Stimulated activated CD4-positive, alpha-beta T cell treated with anti-CD3 and anti-CD28 coated beads, Interleukin-1b, Interleukin-23, amount 100 ng/mL, for 4 hours (primary cell): ENCODE measurements at places on chromosomes 16 and 17.

- DNase-seq: no peak
These were observed 47.0 kb upstream of the MARCHF10 start for GRCh38 chr17:62855156-62855555.

DNA sequence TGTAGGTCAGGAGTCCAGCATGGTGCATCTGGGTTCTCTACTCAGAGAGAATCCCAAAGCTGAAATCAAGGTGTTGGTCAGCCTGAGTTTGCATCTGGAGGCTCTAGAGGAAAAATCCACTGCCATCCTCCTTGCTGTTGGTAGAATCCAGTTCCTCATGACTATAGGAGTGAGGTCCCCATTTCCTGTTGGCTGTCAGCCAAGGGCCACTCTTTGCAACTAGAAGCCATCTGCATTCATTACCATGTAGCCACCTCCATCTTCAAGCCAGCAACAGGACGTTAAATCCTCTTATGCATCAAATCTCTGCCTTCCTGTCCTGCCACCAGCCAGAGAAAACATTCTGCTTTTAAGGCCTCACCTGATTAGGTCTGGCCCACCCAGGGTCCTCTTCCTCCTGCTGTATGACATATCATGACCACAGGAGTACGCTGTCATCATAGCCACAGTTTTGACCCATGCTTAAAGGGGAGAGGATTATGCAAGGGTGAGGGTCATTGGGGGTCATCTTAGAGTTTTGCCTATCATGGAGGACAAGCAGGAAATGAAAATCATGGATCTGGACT is 40.5 kb downstream of the DNAH9 start:
- DNase-seq: no peak

- DNase-seq: no peak
These were observed 5.1 kb upstream of the PERCC1 start for GRCh38 chr16:1425616-1426370.

DNA sequence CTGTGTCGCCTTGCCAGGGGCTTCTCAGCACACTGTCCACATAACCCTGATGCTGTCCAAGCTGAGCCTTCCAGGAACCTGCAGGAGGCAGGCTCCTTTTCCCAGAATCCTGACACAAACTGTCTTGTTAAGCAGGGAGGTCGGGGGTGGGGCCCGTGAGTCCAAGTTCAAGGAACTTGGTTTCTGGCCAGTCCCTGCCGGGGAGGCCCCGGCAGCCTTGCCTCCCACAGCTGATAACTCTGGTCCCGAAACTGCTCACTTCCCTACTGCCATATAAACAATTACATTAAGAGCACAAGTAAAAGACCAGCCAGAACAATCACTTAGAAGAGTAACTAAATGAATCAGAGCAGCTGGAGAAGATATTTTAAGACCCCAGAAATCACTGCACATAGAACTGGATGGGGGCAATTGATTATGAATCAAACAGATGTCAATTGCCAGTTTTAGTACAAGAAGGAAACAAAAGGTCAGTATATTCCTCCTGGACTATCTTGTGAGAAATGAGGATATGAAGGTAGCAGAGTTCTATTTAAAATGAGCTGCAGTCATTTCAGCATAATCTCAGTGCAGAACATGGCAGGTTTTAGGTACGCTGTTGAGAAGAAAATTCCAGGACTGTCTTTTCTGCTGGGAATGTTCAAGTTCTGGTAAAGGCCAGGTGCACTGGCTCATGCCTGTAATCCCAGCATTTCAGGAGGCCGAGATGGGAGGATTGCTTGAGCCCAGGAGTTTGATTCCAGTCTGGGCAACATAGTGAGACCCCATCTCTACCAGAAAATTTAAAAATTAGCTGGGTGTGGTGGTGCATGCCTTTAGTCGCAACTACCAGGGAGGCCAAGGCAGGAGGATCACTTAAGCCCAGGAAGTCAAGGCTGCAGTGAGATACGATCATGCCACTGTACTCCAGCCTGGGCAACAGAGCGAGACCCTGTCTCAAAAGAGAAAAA is 169.8 kb downstream of the PITPNC1 start:
- no peak for DNase-seq

DNA sequence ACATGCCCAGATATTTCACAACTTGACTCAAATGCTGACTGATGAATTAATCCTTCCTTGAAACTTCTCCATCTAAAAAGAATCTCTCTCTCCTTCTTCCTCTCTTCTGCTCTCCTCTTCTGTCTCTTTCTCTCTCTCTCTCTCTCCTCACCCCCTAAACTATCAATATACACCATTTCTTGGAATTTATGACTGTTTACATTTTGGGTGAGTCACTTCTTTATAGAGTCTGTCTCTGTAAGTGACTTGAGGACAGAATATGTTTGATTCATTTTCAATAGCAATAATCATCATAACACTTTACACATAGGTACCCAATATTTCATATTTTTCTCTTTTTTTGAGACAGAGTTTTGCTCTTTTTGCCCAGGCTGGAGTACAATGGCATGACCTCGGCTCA is 15.3 kb downstream of the OR3A1 start:
- DNase-seq: no peak

- peak; percentile 79 for DNase-seq
These were observed at the start of gene KRABD2 for GRCh38 chr17:8376271-8377067. KRABD2 (minus strand) TSS chr17:8376704.

- no peak for DNase-seq
These were observed 75.4 kb downstream of the LMF1 start for GRCh38 chr16:895371-895770.

- DNase-seq: no peak
These were observed 419.1 kb downstream of the NPIPA8 start for GRCh38 chr16:17917316-17918019.

GRCh38 chr17:42518046-42518754 is 17.8 kb upstream of the NAGLU start:
- no peak for DNase-seq

GRCh38 chr17:73494950-73495349 is 149.3 kb downstream of the SDK2 start:
- no peak for DNase-seq

DNA sequence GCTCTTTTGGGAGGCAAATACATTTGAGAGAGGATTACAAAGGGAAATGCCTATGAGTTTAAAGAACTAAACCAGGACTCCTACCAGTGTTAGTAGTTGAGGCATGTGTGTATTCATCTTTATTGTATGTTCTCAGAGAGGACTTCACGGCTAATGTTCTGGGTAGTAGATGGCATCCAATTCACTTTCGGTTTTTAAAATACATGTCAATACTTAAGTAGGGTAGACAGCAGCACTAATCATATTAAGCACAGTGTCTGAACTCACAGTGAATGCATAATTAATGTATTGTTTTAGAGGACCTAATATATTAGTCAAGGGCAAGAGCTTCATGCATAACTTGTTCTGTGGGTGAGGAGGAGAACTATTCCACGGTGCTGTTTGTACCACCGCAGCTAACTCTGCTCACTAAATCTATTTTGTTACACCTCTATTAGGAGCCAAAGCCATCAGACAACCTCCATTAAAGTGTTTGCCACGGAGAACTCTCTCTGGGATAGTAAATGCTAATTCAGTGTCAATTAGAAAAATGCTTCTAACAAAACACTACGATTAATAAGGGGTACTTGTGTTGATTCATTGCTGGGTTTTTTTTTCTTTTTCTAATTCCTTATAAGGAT is 56.3 kb downstream of the COX10 start:
- no peak for DNase-seq

DNA sequence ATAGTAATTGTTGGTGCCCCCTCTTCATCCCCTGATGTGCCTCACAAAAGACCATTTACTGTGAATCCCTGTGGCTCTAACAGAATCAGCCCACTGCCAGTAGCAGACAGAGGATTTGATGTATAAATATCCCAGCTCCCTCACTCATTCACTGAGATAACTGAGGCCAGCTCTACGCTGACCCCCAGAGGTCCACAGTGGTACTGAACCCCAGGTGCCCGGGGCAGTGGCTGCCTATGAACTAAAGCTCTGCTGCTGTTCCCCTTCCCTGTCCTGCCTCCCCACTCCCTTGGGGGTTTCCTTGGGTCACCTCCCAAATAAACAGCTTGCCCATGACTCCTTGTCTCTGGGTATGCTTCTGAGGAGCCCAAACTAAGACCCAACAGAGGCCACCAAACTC is 295.8 kb downstream of the FOXL1 start:
- no peak for DNase-seq

DNA sequence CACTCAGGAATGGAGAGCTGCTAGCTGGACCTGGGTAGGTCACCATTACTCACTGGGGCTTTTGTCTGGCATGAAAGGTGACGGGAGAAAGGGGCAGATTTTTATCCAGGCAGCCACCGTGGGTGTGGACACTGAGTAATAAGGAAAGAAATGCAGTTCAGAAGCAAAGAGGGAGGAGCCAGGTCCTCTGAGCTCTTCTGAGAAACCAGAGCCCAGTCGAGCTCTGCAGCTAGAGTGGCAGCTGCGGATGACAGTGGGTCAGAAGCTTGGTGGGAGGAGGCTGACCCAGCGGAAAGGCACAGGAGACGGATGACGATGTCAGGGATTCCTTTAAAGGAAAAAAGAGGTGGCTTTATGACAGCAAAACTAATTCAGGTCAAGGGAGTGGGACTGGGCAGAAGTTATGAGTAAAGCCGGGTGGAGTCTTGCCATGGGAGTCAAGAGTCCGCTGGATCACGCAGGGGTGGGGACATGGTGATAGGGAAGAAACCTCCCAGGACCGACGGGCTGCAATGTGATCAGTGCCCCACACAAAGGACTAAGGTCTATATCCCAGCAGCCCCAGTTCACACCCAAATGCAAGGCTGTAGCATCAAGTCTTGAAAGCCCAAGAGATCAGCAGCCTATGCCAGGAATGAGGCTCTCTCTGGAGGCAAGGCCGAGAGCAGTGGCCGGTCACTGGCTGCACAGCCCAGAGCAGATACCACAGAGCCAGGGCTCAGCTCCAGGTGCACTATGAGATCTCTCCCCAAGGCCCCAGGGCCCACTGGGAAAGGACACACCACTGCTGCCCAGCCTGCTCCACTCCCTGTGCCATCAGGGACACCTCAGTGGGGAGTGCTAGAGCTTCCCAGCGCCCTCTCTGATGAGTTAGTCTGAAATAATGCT is 6.3 kb upstream of the MNT start:
- DNase-seq: no peak

GRCh38 chr17:31580706-31581490 is 189.4 kb downstream of the RAB11FIP4 start:
- no peak for DNase-seq
